HCT116 (cell line): ENCODE measurements at places on chromosomes 6 and 20.

GRCh38 chr6:87935196-87935595, 112.4 kb upstream of the SPACA1 start:
- no peak for DNase-seq

GRCh38 chr20:45867819-45868176, 10.4 kb downstream of the ZSWIM3 start:
- DNase-seq, result no peak

DNA sequence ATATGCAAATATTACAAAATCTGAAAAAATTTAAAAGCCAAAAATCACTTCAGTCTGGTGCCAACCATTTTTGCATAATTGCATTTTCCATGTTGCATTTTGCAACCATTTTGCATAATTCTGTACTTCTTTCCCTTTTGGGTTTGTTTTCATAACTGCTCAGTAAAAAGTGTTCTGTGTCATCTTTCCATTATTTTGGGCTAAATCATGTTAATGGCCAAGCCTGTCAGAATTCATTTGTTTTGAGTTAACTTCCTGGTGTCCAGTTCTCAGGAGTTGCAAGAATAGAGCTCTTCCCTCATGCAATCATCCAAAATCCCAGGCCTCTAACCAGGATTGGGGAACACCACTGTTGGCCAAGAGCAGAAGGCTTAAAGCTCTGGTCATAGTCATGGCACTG, 133.6 kb downstream of the MTHFD1L start:
- DNase-seq, result no peak

DNA sequence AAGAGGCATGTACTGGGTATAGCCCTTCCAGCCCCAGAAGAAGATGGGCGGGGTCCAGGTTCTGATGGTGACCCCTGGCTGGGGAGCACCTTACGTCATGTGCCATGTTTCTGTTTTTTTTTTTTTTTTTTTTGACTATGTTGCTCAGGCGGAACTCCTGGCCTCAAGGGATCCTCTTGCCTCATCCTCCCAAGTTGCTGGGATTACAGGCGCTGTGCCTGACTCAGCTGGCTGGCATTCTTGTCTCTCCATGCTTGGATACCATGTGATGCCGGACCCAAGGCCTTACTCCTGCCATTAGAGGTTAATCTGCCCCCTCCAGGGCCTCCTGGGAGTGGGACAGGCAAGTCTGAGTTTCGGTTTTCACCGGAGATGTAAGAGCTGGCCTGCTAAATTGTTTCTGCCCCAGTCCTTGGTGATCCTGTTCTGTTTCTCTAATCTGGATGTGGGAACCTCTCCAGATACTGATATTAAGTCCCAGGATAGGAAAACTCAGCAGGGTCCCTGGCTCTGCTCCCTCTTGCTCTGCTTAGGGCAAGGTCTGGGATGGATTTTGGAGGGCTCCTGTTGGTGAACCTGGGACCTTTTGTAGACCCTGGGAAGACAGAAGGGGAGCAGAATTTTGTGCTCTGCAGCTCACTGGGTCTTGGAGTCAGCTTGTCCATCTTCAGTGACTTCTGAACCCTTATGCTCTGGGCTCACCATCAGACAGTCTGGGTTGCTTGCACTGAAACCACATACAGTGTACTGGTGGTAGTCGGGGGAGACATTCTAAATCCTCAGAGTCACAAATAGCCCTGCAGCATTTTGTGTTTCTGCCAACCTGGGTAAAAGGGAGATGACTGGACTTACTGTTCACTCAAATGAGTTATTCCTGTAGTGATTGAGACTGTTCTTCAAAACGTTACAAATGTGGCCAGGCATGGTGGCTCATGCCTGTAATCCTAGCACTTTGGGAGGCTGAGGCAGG, 45.1 kb downstream of the PTK7 start:
- DNase-seq, result peak; percentile 44

GRCh38 chr6:157158897-157159296, 164.4 kb downstream of the TMEM242 start:
- DNase-seq, result no peak

GRCh38 chr20:43533060-43533459, 25.6 kb downstream of the L3MBTL1 start:
- no peak for DNase-seq

DNA sequence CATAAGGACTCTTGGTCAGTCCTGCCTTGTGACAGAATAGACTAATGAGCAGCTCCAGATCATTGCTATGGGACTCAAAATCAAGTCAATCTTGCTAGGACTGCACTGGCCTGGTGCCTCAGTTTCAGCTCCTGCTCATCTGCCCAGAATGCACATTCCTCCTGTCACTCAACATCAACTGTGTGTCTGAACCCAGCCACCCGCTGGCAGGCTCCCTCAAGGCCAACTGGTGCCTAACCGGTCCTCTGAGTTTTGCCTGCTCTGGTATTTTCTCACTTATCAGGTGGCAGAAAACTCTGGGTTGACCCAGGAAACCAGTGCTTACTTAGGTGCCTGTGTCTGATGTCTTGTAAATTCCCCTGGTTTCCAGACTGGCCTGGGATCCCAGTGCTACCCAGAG, 297.7 kb downstream of the DHX35 start:
- DNase-seq, result no peak

- DNase-seq, result no peak
These were observed 2.1 kb upstream of the DIDO1 start for GRCh38 chr20:62928246-62928939.

- no peak for DNase-seq
These were observed 1.0 kb upstream of the RIPOR2 start for GRCh38 chr6:24936641-24937317.

- DNase-seq, result no peak
These were observed 243.4 kb upstream of the POU3F2 start for GRCh38 chr6:98590997-98591396.

GRCh38 chr6:66628917-66629316, 921.9 kb upstream of the EYS start:
- DNase-seq, result no peak

DNA sequence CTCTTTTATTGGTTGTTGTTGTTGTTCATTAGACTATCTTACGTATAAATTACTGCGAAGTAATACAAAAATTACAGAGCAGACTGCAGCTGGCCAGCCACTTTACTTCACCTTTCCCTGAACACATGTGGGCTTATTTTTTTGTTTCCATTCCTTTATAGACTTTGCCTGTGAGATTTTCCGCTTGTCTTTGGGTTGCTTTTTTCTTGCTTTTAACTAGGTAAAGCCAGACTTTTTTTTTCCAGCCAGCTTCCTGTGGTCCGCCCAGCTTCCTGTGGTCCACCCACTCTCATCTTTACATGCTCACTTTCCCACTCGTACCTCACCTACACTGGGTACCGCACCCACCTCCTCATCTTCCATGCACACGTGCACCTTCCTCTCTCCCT, 79.0 kb downstream of the IPCEF1 start:
- no peak for DNase-seq

- peak; percentile 80 for DNase-seq
These were observed 122.6 kb upstream of the MCHR2 start for GRCh38 chr6:100116411-100117194.

GRCh38 chr6:40887792-40888340, 151.2 kb downstream of the UNC5CL start:
- DNase-seq, result no peak

DNA sequence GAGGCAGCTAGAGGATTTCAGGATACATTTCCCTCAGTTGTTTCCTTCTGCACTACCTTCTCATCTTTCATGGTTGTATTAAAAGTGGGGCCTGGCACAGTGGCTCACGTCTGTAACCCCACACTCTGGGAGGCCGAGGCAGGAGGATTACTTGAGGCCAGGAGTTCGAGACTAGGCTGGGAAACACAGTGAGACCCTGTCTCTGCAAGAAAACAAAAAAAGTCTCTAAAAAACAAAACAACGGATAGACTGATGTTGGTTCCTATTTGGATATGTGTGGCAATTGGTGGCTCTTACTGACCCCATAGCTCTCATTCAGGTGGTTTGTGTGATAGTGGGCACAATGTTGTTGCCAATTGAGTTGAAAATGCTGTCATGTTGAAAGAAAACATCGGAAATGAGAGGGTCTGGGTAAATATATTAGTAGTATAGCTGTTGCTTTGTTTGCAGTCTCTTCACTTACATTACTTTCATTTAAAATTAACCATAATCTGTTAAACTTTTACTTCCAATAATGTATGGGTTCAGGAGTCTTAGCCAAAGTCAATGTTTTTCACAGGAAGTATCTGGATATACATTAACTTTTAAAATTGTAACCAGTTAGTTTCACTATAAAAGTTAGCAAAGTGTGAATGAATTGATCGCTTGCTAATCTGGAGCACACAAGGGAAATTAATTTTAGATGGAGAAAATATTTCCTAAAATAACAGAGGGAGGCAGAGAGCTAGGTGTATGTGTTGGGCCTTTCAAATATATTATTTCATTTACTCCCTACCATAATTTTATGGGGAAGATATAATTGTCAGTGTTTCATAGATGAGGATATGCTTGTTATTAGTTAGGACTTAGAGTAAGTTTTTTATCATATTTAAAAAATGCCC, 31.1 kb downstream of the UTRN start:
- DNase-seq, result no peak

- DNase-seq, result peak; percentile 93
These were observed 98.5 kb downstream of the LY86 start for GRCh38 chr6:6686748-6687601.

GRCh38 chr20:28562510-28562898, 2695.0 kb upstream of the DEFB115 start:
- DNase-seq, result no peak

DNA sequence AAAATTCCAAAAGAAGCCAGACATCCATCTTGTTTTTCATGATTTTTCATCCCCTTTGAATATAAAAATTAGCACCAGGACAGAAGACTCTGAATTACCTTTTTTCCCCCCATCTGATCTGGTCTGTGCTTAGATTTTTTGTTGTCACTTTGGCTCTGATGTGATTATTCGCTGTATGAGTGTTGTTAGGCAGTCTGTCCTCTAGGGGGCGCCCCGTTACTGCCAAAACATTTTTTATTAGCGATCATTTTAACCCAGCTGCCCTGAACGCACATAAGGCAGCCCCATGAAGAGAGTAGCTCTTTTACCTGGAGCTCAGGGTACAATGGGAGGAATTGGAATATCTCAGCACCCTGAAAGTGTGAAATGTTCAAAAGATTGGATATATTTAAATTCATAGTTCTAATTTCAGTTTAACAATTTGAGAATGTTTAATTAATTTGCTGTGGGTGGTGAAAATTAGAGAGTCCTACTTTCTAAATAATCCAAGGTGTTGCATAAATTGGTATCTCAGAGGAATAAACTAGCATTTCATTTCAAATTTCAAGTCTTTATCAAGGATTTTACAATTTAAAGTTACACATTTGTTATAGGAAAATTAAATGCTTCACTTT, 60.8 kb downstream of the PRPH2 start:
- DNase-seq, result peak; percentile 50
